ENCODE measurements at places on chromosomes 7 and 10.

GRCh38 chr7:101066141-101066832 lies 19.0 kb upstream of the TRIM56 start:
- DNase-seq, result peak; percentile 43

- DNase-seq, result peak; percentile 85
Measured at GRCh38 chr10:59098831-59099452, 77.5 kb upstream of the PHYHIPL start.

- DNase-seq, result no peak
Measured at GRCh38 chr7:113622796-113623195, 296.0 kb downstream of the PPP1R3A start.

- no peak for DNase-seq
Measured at GRCh38 chr10:69153227-69153626, 26.8 kb upstream of the SUPV3L1 start.

- DNase-seq, result no peak
Measured at GRCh38 chr7:3191548-3191947, 109.5 kb upstream of the SDK1 start.

- DNase-seq, result no peak
Measured at GRCh38 chr10:34273340-34273739, 541.8 kb downstream of the PARD3 start.

- DNase-seq, result peak; percentile 61
Measured at GRCh38 chr7:84194484-84195271, at the start of gene SEMA3A. SEMA3A (minus strand) TSS chr7:84194789; CDS start chr7:84194586, 203 bp downstream.

GRCh38 chr10:12181065-12181775 lies 14.5 kb downstream of the NUDT5 start:
- DNase-seq, result no peak

DNA sequence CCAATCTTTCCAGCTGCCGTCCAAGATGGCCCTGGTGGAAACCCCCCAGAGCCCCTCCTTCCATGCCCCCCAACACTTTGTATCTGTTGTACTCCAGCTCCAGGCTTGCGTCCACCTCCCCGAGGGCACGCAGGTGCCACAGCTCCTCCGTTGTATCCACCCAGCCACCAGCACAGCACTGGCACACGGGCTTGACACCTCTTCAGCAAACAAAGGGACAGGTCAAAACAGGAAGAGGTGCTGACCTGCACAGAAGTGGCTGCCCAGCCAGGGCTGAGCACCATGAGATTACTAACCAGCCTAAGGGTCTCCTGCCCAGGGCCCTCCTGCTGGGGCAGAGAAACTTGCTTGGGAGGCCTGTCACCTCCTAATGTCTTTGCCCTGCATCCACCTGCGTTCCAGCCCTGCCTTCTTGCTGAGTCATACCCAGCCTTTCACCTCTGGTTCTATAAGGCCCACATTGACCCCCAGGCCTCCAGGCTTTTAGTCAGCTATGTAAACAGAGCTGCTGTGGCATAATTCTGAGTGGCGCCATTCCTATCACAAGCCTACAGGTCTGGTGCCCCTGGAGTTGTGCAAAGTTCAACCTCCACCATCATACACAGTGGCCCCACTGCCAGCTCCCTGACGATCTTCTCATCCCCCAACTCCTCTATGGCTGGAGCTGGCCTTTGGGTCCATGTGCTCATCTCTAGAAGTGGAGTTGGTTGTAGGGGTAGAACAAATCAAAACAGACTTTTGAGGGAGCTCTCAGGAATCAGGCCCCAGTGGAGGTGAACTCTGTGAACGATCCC lies 20.9 kb downstream of the SLC29A3 start:
- no peak for DNase-seq

GRCh38 chr7:77606562-77606961 lies 69.5 kb downstream of the PTPN12 start:
- DNase-seq, result no peak

DNA sequence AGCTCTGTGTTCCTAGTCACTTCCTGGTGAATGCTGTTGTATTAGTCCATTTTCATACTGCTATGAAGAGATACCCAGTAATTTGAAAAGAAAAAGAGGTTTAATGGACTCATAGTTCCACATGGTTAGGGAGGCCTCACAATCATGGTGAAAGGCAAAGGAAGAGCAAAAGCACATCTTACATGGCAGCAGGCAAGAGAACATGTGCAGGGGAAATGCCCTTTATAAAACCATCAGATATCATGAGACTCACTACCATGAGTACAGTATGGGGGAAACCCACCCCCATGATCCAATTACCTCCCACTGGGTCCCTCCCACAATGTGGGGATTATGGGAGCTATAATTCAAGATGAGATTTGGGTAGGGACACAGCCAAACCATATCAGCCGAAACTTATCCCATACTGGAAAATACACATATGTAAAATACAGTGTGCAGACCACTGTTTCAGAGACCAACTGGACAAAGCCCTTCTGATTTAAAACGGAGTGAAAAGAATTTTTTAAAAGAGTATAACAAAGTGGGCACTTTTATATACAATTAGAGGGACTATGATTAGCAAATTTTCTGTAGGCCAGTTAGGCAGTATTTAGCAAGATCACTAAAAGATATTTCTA lies 8.0 kb downstream of the CYREN start:
- DNase-seq, result no peak

- no peak for DNase-seq
Measured at GRCh38 chr7:81007051-81007450, 88.2 kb upstream of the SEMA3C start.

GRCh38 chr7:20193242-20193777 lies 23.9 kb downstream of the MACC1 start:
- no peak for DNase-seq

DNA sequence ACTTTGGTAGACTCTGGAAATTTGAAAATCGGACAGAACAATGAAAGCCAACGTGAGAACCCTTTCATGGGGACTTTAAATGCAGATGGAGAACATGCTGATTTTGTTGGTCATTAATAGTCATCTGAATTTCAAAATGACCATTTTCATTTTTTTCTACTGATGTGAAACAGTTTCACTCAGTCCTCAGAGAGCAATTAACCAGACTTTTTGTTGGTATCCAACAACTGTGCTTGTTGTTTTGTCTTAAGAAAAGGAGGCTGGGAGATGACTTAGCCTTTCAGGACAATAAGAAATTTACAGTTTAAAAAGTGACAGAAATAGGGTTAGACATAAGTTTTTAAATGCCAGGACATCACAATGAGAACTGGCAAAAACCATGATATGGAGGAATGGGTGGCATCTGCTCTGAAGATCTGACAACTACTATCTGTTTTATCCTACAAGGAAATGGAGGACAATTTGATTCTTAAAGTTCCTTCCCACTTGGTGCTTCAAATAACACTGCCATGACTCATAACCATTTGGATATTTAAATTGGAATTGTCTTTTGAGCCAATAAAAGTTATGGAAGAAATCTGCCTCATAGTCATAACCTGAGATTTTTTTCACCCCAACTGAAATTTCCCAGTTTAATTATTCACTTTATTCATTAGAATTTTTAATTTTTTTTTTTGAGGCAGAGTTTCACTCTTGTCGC lies 87.2 kb upstream of the HPS1 start:
- peak; percentile 32 for DNase-seq

DNA sequence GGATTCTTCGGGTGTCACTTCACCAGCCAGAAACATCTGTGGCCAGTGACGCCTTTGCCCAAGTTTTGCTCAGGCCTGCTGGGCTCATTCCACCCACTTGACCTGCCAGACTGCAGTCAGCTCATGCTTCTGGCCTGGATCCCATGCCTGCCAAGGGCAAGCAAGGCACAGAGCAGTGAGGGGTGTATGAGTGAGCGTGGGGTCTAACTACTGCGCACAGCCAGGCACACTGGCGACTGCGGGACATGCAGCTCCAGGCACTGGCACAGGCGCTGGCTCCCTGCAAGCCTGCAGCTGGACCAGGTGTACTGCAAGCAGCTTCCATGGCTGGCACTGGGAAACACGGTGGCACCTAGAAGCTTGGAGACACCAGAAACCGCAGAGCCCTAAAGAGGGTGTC lies 80.1 kb downstream of the MTERF1 start:
- no peak for DNase-seq
